ENCODE measurements at places on chromosomes 1 and 21. TPM values are rescaled to one million over a fixed set of nuclear protein-coding genes. Genes with fewer than 3 reads are reported as not detected.

GTF2B gene
- 20.8 TPM for total RNA-seq

KCNE1 gene
- 29.5 TPM for total RNA-seq

STUM gene
- total RNA-seq = 0.58 TPM

RIPK4 gene
- 12.9 TPM for total RNA-seq

TNFRSF1B gene
- total RNA-seq = 52.0 TPM

TOMM40L gene
- total RNA-seq = 4.9 TPM

REN gene
- total RNA-seq = 0.28 TPM

IFT25 gene
- 27.9 TPM for total RNA-seq

GJA9 gene
- not detected for total RNA-seq

FGR gene
- total RNA-seq = 108 TPM

FAM72A gene
- 3.1 TPM for total RNA-seq

S100A10 gene
- total RNA-seq = 205 TPM

PSRC1 gene
- 4.7 TPM for total RNA-seq

IGSF9 gene
- 1.8 TPM for total RNA-seq

TMOD4 gene
- not detected for total RNA-seq

MACF1 gene
- total RNA-seq = 966 TPM

C8A gene
- 0.12 TPM for total RNA-seq

APOBEC4 gene
- total RNA-seq = 3.3 TPM

KANK4 gene
- total RNA-seq = 1.6 TPM

CEP350 gene
- total RNA-seq = 89.8 TPM

OR2T11 gene
- total RNA-seq = not detected

ERO1B gene
- total RNA-seq = 15.3 TPM

CRP gene
- total RNA-seq = not detected

KPRP gene
- total RNA-seq = not detected

SPRR1A gene
- not detected for total RNA-seq

SLC45A1 gene
- total RNA-seq = 1.6 TPM

ARHGEF11 gene
- total RNA-seq = 35.2 TPM

ALDH4A1 gene
- total RNA-seq = 6.4 TPM

LCE2A gene
- not detected for total RNA-seq

MTARC2 gene
- 42.9 TPM for total RNA-seq

C1orf94 gene
- total RNA-seq = not detected

HMGN1 gene
- total RNA-seq = 375 TPM

RBM11 gene
- total RNA-seq = 6.1 TPM

CHD5 gene
- 0.48 TPM for total RNA-seq

SPRR4 gene
- not detected for total RNA-seq

L1TD1 gene
- total RNA-seq = 0.46 TPM

LCE2C gene
- not detected for total RNA-seq

OPRD1 gene
- 0.28 TPM for total RNA-seq

MROH9 gene
- 11.6 TPM for total RNA-seq

ADAMTS5 gene
- 4.7 TPM for total RNA-seq

LRRIQ3 gene
- total RNA-seq = 2.0 TPM

SPRR2G gene
- not detected for total RNA-seq

SRRM1 gene
- total RNA-seq = 92.4 TPM

TFB2M gene
- total RNA-seq = 10.4 TPM

DIRAS3 gene
- 3.5 TPM for total RNA-seq

ITLN2 gene
- 1.6 TPM for total RNA-seq

TRIM58 gene
- total RNA-seq = 2.2 TPM

TNFSF18 gene
- 1.2 TPM for total RNA-seq

MFAP2 gene
- total RNA-seq = 13.3 TPM

SLC2A5 gene
- 0.92 TPM for total RNA-seq

ZNF683 gene
- total RNA-seq = 0.40 TPM

KRTAP13-2 gene
- not detected for total RNA-seq

CD84 gene
- total RNA-seq = 18.8 TPM

FMOD gene
- 93.4 TPM for total RNA-seq

C1orf141 gene
- total RNA-seq = 11.4 TPM

CENPL gene
- 6.5 TPM for total RNA-seq

CCDC185 gene
- not detected for total RNA-seq
